Mesendoderm (in vitro differentiated cells): ENCODE measurements at places on chromosomes 11 and 22.
A peak's percentile ranks its signal among the peaks of the same experiment; 100 is the strongest.

DNA sequence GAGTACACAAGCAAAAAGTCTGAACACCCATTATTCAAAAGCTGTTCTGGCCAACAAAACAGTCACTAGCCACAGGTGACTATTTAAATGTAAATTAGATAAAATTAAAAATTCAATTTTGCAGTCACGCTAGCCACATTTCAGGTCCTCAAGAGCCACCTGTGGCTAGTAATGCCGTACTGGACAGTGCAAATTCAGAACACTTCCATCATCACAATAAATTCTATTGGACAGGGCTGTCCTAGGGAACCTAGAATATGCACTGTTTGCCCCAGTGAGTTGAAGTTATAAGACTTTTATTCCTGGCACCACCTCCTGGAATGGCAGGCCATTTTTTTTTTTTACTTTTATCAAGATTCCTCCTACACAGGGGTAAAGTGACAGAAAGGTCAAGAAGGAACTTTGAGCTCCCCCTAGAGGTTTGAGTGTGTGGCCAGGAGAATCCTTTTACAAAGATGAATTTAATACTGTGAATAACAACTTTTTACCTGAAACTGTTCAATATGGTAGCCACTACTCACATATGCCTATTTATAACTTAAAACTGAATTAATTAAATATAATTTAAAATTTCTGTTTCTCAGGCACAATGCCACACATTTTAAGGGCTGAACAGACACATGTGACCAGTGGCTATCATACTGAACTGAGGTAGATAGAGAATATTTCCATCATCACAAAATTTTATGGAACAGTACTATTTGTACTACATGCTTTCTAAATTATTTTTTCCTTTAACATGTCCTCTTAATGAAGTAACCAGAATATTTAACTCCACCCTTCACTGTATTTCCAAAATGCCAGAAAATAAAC is 6.5 kb downstream of the MSANTD2 start:
- DNase-seq: peak; percentile 77
- H3K27me3 ChIP-seq: no peaks in the 10 kb centered on the region
- no peaks in the 10 kb centered on the region for H3K36me3 ChIP-seq
- no peaks in the 10 kb centered on the region for H3K4me1 ChIP-seq

DNA sequence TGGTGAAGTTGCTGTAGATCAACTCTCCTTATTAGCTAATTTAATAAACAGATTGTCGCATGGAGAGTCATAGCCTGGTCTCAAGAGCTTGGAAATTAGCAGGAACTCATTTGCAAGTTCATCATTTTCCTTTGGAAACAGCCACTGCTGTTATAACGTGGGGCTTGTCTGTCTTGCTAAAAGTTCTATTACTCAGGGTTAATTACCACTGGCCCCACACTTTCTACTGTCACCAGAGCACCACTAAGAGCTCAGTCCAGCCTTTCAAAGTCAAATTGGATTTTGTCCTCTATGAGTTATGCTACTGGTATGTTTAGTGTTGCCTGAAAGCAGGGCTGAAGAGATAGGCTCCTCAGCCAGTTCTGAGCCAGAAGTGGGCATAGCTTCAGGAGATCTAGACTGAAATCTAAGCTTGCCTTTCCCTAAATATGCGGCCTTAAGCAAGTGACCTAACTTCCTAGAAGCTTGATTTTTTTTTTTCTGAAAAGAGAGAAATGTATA is 292.2 kb downstream of the INSC start:
- no peak overlapping the region for H3K27ac ChIP-seq
- DNase-seq: no peak
- no peaks in the 10 kb centered on the region for H3K27me3 ChIP-seq
- H3K4me3 ChIP-seq: no peak overlapping the region
- H3K4me1 ChIP-seq: no peaks in the 10 kb centered on the region
- H3K36me3 ChIP-seq: no peaks in the 10 kb centered on the region

DNA sequence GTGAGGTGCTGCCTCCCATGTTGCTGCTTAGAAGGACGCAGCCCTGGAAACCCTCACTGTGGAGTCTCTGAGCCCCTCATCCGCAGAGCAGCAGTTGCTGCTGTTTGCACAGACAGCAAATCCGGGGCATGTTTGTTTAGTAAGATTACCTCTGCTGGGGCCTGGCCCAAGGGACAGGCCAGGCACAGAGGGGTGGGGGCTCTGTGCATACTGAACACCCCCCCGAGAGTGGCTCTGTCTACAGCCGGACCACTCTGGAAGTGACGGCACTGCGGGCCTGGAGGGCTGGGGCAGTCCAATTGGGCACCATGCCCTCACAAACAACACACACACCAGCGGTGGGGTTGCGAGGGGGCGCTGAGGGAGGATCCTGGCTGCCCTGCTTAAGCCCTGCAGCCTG is 22.9 kb upstream of the CCDC188 start:
- no peaks in the 10 kb centered on the region for H3K36me3 ChIP-seq
- H3K4me3 ChIP-seq: no peak overlapping the region
- no peaks in the 10 kb centered on the region for H3K4me1 ChIP-seq
- no peak overlapping the region for H3K27ac ChIP-seq
- no peaks in the 10 kb centered on the region for H3K27me3 ChIP-seq

DNA sequence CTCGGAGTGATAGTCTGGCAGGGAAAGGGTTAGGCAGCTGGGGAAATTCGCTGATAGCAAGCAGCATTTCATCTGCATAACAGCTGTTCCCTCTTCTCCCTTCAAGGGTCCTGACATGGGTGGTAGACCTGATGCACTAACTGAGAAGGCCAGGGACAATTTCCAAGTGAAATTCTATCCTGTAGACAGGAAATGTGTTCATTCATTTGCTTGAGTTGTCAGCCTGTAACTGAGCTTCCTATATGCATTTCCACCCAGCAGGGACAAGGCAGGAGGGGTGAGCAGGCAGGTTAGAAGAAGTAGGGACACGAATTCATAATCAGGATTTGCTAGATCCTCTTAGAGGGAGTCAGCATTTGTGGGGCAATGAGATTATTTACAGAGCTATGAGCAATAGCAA is 154.3 kb upstream of the NCAM1 start:
- H3K27ac ChIP-seq: no peak overlapping the region
- no peaks in the 10 kb centered on the region for H3K27me3 ChIP-seq
- peak; percentile 27 for DNase-seq
- no peak overlapping the region for H3K4me3 ChIP-seq
- peaks cover 11% of the 10 kb centered on the region for H3K4me1 ChIP-seq

- H3K36me3 ChIP-seq: peaks cover 5% of the 10 kb centered on the region
- H3K4me1 ChIP-seq: peaks cover 13% of the 10 kb centered on the region
- peak overlapping the region; percentile 87 for H3K27ac ChIP-seq
- no peak overlapping the region for H3K4me3 ChIP-seq
- no peak for DNase-seq
Observed at GRCh38 chr11:62710001-62710345, 2.5 kb downstream of the GNG3 start.

- no peak overlapping the region for H3K27ac ChIP-seq
- H3K4me3 ChIP-seq: no peak overlapping the region
- H3K27me3 ChIP-seq: no peaks in the 10 kb centered on the region
- H3K36me3 ChIP-seq: no peaks in the 10 kb centered on the region
Observed at GRCh38 chr11:60818057-60818456, 23.9 kb upstream of the CCDC86 start.

GRCh38 chr11:68066742-68067141 is 27.9 kb downstream of the TCIRG1 start:
- no peak overlapping the region for H3K4me3 ChIP-seq
- no peaks in the 10 kb centered on the region for H3K4me1 ChIP-seq
- peaks cover 18% of the 10 kb centered on the region for H3K36me3 ChIP-seq
- no peaks in the 10 kb centered on the region for H3K27me3 ChIP-seq
- no peak overlapping the region for H3K27ac ChIP-seq

GRCh38 chr11:130801333-130802122 is 114.8 kb downstream of the SNX19 start:
- no peak overlapping the region for H3K4me3 ChIP-seq
- no peak for DNase-seq
- H3K36me3 ChIP-seq: no peaks in the 10 kb centered on the region
- H3K27ac ChIP-seq: no peak overlapping the region
- no peaks in the 10 kb centered on the region for H3K4me1 ChIP-seq

DNA sequence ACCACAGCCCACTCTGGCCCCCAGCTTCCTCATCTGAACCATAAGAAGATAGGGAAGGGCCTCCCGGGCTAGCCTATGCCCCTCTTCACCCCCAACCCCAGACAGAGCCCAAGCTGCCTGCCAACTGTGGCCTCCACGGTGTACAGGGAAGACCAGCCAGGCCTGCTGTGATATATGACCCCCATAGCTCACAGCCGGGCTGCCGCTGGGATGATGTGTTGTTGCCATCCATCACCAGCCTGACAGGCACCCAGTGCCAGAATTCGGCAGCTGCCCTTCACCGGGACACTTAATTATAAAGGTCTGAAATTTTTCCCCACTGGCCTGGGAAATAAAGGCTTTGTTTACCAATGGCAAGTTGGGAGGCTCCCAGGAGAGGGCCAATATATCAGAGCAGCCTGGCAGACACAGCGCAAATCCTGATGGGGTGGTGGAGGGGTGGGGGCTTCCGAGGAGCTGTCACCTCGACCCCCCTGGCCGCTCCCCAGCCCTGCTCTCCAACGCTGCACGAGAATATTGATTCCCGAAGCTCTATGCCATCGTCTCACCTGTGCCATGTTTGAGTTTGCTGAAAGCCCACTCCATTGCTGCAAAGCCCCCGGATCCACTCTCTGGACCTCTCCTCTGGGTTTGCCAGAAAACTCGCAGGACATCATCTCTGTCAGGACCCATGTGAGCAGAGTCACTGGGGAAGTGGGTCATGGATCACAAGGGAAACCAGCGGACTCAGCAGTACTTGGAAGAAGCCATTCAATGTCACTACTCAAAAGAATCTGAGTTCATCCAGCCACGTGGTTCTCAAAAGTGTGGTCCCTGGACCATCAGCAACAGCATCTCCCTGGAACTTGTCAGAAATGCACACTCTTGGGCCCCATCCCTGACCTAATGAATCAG is 296.9 kb downstream of the MN1 start:
- DNase-seq: no peak
- H3K27ac ChIP-seq: no peak overlapping the region
- no peaks in the 10 kb centered on the region for H3K4me1 ChIP-seq
- H3K27me3 ChIP-seq: no peaks in the 10 kb centered on the region

- DNase-seq: peak; percentile 75
- H3K4me3 ChIP-seq: no peak overlapping the region
- H3K4me1 ChIP-seq: no peaks in the 10 kb centered on the region
- H3K27me3 ChIP-seq: no peaks in the 10 kb centered on the region
- no peaks in the 10 kb centered on the region for H3K36me3 ChIP-seq
Observed at GRCh38 chr11:68974421-68975194, 6.2 kb downstream of the MRGPRD start.

- peak overlapping the region; percentile 30 for H3K4me3 ChIP-seq
- peak; percentile 84 for DNase-seq
- no peak overlapping the region for H3K27ac ChIP-seq
- H3K27me3 ChIP-seq: peaks cover 26% of the 10 kb centered on the region
- H3K36me3 ChIP-seq: no peaks in the 10 kb centered on the region
Observed at GRCh38 chr11:120168960-120169681, 31.2 kb upstream of the TRIM29 start.

GRCh38 chr11:39661890-39662289 is 1797.6 kb downstream of the LRRC4C start:
- no peak for DNase-seq
- H3K27me3 ChIP-seq: no peaks in the 10 kb centered on the region
- no peak overlapping the region for H3K27ac ChIP-seq
- H3K4me3 ChIP-seq: no peak overlapping the region

DNA sequence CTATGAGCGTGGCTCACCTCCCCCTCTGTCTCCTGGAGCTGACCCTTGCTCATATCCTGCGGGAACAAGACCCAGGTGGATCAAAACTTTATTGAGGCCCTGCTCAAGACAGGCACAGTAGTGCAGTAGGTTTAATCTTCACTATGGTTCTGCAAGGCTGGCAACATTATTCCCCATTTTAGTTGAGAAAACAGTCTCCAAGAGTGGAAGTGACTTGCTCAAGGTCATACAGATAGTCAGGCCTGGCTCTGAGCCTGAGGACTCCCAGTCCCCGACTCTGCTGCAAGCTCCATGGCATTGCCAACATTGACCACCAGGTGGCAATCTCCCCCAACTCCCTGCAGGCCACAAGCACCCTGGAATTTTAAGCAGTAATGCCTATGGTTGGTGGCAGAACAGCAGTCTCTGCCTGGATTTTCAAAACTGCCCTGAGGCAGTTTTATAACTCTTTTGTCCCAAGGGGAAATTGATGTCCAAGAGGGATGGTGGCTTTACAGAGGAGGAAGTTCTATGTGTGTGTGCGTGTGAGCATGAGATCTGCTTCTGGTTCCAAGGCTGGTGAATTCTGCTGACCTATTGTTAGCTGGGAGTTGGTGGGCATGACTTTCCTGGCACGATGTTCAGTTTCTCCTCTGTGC is 34.1 kb downstream of the NEU3 start:
- no peaks in the 10 kb centered on the region for H3K27me3 ChIP-seq
- H3K27ac ChIP-seq: no peak overlapping the region
- peak; percentile 88 for DNase-seq
- no peaks in the 10 kb centered on the region for H3K4me1 ChIP-seq
- H3K4me3 ChIP-seq: no peak overlapping the region

DNA sequence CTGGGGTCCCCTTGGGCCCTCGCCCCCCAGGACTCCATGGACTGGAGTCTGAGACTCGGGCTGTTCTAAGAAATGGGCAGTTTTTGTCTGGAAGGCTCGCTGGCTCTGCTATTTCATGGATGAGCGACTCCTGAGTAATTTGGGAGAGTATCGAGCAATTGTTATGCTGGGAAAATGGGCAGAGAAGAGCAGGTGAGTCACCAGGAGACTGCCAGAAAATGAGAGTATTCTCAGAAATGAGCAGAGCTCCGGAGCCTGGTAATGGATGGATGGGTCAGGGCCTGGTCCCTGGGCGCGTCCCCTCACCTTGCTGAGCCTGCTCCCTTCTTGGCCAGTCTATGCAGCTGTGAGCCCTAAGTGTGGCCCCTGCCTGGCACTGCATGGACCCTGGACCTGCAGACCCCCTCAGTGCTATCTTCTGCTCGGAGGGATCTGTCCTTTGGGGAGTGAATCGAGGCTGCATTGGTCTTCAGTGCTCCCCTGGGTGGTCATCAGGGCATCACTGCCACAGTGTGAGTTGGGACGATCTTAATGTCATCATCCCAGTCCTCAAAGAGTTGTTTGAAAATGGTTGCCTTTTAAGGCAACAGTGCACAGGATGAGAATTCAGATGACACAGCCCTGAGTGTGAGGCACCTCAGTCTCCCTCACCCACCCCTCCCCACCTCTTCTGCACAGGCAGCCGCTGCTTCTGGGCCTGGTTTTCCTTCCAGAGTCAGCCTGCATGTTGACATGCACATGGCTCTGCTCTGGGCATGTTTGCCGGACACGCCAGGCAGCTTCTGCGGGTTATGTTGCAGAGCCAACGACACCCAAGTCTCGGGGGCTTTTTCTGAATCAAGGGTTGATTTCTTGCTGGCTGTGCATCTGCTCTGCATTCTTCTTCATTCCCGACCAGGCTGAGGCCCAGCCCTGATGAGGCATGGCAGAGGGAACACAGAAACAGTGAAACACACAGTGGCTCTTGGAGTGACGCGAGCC is 519.0 kb downstream of the TBC1D22A start:
- no peak overlapping the region for H3K4me3 ChIP-seq
- H3K27ac ChIP-seq: no peak overlapping the region
- DNase-seq: no peak
- H3K4me1 ChIP-seq: no peaks in the 10 kb centered on the region
- H3K36me3 ChIP-seq: no peaks in the 10 kb centered on the region
